ENCODE measurements at places on chromosomes 2 and 18.

DNA sequence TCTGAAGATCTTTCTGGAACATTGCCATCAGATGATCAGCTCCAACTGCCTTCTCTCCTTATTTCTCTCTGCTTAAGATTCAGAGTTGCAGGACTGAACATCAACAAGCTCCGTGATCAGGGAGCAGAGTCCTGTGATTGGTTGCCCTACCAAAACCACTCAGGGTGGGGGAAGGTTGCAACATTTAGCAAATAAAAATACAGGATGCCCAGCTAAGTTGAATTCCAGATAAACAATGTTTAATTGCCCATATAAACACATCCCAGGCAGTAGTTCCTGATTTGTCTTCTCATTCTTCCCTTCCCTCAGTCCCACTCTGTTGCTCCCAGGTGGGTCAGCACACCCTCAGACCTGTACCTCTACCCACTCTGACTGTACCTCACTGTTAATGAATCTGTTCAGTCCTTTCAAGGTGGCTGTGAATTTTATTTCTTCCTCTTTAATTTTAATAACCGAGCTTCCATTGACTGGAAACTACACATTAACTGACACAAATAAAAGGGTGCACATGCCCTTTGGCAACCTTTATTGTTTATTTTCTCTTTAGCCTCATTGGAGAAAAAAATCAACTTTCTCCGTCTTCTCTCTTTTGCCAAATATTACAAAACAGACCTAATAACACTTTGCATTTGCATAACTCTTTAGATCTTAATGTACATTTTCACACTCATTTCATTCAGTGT is 167.1 kb upstream of the PKDCC start:
- DNase-seq: no peak

- peak; percentile 20 for DNase-seq
These were observed 164.1 kb downstream of the MBD5 start for GRCh38 chr2:148184976-148185375.

- no peak for DNase-seq
These were observed 673 bp upstream of the SMCHD1 start for GRCh38 chr18:2654928-2655177.

- DNase-seq: no peak
These were observed 33.5 kb upstream of the ZEB2 start for GRCh38 chr2:144553379-144553778.

GRCh38 chr2:150900913-150901312 is 360.8 kb downstream of the RBM43 start:
- no peak for DNase-seq

DNA sequence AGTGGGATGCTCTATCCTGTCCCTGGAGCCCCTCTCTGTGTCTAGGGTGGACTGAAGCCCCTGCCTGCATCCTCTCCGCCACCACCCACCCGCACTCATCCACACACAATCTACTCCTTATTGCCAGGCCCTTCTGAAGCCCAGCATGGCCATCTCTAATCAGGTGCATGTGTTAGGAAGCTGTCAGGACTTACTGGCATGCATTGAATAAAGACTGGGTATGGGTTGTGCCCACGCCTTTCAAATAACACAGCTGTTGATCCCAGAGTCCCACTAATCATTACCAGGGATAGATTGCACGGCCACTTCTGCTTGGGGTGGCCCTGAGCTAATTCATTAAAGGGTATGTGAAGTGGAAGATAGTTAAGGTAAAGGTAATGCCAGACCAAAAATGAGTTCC is 88.4 kb downstream of the CABLES1 start:
- DNase-seq: no peak

GRCh38 chr2:221567231-221567760 is 4.8 kb downstream of the EPHA4 start:
- no peak for DNase-seq

GRCh38 chr2:76851000-76851399 is 671.2 kb downstream of the LRRTM4 start:
- no peak for DNase-seq

GRCh38 chr2:11829324-11829946 is 83.0 kb downstream of the LPIN1 start:
- peak; percentile 91 for DNase-seq

DNA sequence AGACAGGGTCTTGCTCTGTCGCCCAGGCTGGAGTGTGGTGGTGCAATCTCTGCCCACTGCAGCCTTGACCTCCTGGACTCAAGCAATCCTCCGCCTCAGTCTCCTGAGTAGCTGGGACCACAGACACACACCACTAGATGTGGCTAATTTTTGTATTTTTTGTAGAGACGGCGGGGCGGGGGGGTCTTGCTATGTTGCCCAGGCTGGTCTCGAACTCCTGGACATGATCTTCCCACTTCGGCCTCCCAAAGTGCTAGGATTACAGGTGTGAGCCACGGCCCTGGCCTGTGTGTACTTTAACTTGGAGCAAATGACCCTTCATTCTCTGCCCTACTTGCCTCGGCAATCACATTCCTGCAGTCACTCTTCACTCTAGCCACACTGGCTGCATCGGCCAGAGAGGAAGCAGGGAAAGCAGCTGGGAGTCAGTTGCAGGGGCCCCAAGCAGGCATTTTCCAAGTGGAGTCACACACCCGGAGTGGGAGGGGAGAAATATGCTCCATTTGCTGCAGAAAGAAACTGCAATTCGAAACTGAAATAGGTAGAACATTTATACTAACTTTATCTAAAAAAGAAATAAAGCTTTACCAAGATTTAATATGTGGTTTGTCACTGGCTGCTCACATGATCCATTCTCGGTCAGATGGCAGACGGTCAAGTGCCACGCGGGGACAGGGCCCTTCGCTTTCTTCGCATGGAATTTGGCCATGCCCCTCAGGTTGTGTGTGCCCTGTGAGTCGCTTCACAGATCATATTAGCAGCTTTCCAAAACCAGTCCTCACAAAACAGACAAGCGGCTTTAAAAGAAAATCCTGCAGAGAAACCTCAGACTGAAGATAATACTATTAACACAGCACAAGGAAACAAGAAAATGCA is 37.1 kb downstream of the FAM161A start:
- DNase-seq: no peak

DNA sequence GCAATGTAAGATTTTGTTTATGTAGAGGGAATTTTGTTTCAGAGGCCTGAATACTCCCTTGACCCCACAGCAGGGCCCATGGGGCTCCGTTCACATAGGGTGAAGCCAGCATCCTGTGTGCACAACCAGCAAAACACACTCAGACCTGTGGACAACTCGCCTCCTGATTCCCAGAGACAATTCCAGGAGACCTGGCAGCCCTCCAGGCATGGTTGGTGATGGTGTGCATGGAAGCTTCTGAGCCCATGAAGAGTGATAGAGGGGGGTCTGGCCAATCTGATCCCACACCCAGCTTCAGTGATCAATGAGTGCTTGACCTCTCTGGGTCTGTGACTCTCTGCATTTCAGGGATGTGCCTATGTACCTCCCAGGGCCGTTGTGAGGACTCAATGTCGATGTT is 91.0 kb upstream of the RAB6C start:
- no peak for DNase-seq

DNA sequence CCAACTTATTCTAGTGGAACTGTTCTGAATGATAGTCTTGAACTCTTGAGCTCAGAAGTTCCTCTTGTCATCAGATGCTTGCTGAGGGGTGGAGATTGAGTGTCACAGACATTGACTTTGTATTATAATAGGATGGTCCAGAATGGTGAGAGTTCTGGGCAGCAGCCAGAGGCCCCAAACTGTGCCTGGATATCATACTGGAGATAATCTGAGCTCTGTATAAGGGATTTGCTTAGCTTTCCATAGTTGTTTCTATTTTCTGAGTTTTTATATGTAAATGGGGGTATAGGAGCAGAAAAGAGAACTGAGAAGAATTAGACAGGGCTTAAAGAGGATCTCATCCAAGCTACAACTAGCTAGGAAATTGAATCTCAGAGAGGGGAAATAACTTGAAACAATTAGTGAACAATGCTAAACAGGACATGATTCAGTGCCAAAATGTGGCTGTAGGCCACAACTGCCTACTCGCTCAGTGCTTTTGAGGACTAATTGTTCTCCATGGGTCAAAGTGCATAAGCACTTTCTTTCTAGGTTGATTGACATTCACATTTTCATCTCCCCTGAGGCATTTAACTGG is 10.1 kb upstream of the LCLAT1 start:
- no peak for DNase-seq

DNA sequence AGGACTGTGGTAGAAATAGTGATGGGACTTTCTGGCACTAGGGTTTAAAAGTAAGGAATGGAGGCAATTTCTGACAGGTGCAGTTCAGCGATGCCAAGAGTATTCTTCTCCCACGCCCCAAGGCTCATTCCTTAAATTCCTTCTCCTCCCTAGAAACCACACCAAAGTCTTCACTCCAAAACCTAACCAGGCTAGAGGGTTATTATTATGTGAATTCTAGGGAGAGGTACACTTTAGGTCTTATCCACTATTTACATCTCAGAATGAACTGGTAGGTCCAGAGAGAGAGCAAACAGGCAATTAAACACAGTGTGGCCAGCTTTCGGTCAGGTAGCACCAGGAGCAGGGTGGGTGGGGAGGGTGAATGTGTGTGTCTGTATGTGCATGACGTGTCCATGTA is 11.4 kb downstream of the IL1F10 start:
- DNase-seq: no peak

DNA sequence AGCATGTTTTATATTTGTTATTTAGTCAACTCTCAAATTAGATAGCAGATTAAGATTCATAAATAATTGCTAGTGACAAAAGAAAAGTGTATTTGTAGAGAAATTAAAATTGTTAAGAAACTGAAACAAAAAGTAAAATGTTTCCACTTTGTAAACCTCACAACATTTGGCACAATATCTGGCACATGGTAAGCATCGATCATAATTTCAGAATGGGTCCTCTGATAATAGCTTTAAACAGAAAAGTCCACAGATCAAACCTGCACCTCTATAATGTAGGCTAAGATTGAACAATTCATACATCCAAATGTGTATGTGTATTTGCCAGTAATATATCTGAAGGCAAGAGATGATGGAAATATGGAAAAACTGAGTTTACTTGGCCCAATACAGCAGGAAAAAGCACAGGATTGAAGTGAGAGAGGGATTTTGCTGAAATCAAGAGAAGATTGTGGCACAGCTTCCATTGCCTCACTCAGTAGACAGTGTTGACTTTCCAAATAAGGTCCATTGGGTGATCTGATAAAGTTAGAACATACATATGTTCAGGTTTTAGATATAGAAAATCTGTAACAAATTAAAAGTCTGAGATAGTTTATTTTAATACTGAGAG is 39.4 kb downstream of the COBLL1 start:
- no peak for DNase-seq

GRCh38 chr18:1805521-1805920 is 765.8 kb downstream of the METTL4 start:
- DNase-seq: peak; percentile 14

DNA sequence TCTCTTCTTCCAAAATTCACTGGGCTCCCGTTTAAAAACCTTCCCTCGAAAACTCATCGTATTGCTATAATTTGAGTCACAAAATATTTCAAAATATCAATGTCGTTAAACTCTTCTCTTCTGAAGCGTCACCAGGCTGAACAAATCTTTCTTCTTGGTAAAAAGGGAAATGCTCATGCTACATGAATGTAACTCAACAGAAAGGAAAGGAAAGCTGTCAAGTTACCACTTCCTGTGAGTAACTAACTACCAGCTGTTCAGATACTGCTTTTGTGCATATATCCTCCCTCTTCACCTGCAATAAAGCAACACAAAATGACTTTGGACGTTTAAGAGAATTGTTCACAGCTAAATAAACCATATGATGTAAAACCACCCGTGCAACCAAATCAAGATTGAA is 95.4 kb downstream of the DOCK10 start:
- peak; percentile 89 for DNase-seq

- DNase-seq: peak; percentile 59
These were observed 73.7 kb upstream of the SLC1A4 start for GRCh38 chr2:64915510-64915900.

GRCh38 chr2:236536727-236537398 is 32.8 kb upstream of the ACKR3 start:
- no peak for DNase-seq

GRCh38 chr18:13597068-13597467 is 129.3 kb downstream of the FAM210A start:
- DNase-seq: no peak

GRCh38 chr2:54455563-54456361 is at the start of gene SPTBN1:
Gene SPTBN1, plus strand, starts transcription at chr2:54456327. Its CDS starts 70,092 bp downstream, at chr2:54526419.
- peak; percentile 72 for DNase-seq

- no peak for DNase-seq
These were observed 11.3 kb downstream of the MITD1 start for GRCh38 chr2:99169534-99169933.

DNA sequence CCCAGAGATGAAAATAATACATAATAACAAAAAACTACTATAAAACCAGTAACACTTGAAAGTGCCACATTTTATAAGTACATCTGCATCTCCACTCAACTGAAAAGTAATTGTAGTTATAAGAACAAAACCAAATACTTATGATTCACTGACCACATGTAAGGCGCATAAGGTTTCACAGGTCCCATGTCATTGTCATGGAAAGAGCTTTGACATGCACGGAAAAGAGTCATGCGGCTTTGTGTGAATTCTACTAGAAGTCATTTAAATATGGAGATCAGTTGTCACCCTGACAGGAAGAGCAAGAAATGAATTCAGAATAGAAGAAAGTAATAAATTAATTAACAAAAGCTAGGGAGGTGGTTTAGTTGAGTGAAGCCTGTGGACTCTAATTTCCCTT is 459.1 kb downstream of the CDH2 start:
- DNase-seq: no peak

GRCh38 chr18:69755041-69755440 is 192.6 kb downstream of the CD226 start:
- DNase-seq: no peak

DNA sequence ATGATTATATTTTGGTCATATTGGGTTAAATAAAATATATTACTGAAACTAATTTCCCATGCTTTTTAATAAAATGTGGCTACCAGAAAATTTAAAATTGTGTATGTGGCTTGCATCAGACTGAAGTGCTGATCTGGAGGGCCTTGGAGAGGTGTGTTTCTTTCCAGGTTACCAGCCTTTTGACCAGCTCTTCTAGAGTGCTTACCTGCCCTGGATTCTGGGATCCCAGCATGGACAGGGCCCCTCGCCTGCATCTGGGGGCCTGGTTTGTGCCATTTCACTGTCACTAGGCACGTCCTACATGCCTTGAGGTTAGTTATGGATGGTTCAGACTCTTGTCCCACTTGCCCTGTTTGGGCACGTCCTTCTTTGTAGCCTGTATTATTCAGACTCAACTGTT is 10.5 kb downstream of the RNF144A start:
- DNase-seq: no peak

- DNase-seq: peak; percentile 64
These were observed 2.1 kb upstream of the SPIRE1 start for GRCh38 chr18:12659904-12660605.

- no peak for DNase-seq
These were observed 1207.3 kb downstream of the DPP10 start for GRCh38 chr2:115649731-115650130.

- DNase-seq: peak; percentile 23
These were observed 28.9 kb upstream of the ARHGEF4 start for GRCh38 chr2:130807659-130808385.

DNA sequence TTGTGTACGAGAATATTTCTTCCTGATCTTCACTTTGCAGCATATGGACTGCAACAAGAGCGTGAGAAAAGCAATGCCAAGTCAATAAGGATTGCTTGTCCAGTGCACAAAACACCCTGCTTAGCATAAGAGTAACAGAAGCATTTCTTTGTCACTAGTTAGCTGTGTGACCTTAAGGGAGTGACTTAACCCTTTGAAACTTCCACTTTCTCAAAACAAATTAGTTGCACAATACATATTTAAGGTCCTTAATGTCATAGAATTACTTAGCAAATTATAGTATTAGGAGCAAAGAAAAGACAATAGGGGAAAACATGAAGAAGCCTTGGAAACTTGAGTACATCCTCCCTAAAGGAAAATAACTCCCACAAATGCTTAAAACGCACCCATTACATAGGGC is 230.1 kb downstream of the RNF152 start:
- no peak for DNase-seq

All from NB4 (cell line).